Breast epithelium (tissue), 4 donors: ENCODE measurements at places on chromosomes 11 and 22. TPM values are rescaled to one million over a fixed set of nuclear protein-coding genes. Genes with fewer than 3 reads are reported as not detected.

SLC22A6 gene
- not detected for total RNA-seq

OR8U1 gene
- total RNA-seq, result not detected

CLDN5 gene
- 65.1 TPM for total RNA-seq

HTR3B gene
- total RNA-seq, result not detected

UPK2 gene
- not detected for total RNA-seq

ZDHHC8 gene
- total RNA-seq, result 10.2 TPM

ANO9 gene
- total RNA-seq, result 14.2 TPM

ENTHD1 gene
- total RNA-seq, result not detected

SCGB1C1 gene
- total RNA-seq, result not detected

PHLDA2 gene
- total RNA-seq, result 2.3 TPM

KCNJ1 gene
- not detected for total RNA-seq

FXYD6 gene
- 25.0 TPM for total RNA-seq

GPR83 gene
- 3.3 TPM for total RNA-seq

GNAZ gene
- 5.3 TPM for total RNA-seq

GRIA4 gene
- total RNA-seq, result not detected

VWA5A gene
- 28.0 TPM for total RNA-seq

ACTN3 gene
- under 0.01 TPM for total RNA-seq

KLHDC7B gene
- 0.29 TPM for total RNA-seq

TSPAN32 gene
- total RNA-seq, result 0.33 TPM

KIRREL3 gene
- not detected for total RNA-seq

MYEOV gene
- 2.8 TPM for total RNA-seq

MOV10L1 gene
- 0.44 TPM for total RNA-seq

ANO3 gene
- total RNA-seq, result 9.0 TPM

CLTCL1 gene
- total RNA-seq, result 2.8 TPM

HMOX1 gene
- 21.3 TPM for total RNA-seq

NEFH gene
- total RNA-seq, result 0.29 TPM

SPDYC gene
- total RNA-seq, result not detected

MRGPRX1 gene
- not detected for total RNA-seq

LARGE1 gene
- 26.1 TPM for total RNA-seq

CASP5 gene
- total RNA-seq, result 1.3 TPM

MMP11 gene
- 1.9 TPM for total RNA-seq

OR5B3 gene
- total RNA-seq, result not detected

DEUP1 gene
- 0.59 TPM for total RNA-seq

GSC2 gene
- not detected for total RNA-seq

C11orf52 gene
- 7.5 TPM for total RNA-seq

DLG2 gene
- 12.3 TPM for total RNA-seq

NRXN2 gene
- 1.8 TPM for total RNA-seq

OR56A1 gene
- total RNA-seq, result not detected

APOBEC3H gene
- total RNA-seq, result not detected

SCN2B gene
- total RNA-seq, result 0.16 TPM

TMEM191C gene
- 1.3 TPM for total RNA-seq

SART1 gene
- 55.2 TPM for total RNA-seq

KDM4E gene
- total RNA-seq, result not detected

TBX10 gene
- total RNA-seq, result not detected

PTPN5 gene
- 1.3 TPM for total RNA-seq
